ENCODE measurements at places on chromosomes 11 and 22.

DNA sequence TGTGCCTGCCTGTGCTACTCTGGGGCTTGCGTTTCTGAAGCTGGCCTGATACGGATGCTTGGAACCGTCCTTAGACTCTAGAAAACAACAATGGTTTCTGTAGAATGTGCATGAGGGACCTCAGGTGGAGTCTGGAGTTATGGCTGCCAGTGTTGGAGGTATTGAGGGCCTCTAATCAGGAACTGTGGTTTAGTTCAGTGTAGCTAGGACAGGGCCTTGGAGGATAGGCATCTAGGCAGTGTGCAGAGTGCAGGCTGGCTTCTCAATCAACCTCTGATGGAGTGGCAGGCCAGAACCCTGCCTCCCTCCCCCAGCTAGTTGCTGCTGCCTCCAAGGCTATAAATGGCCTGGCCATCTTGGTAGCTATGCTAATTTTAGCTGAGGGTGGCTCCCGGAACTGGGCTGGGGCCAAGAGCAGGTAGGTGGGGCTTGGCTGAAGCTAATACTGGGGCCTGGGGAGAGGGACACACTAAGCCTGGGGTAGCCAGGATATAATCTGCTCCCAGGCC is 4.0 kb downstream of the STIM1 start:
- no peak for DNase-seq

DNA sequence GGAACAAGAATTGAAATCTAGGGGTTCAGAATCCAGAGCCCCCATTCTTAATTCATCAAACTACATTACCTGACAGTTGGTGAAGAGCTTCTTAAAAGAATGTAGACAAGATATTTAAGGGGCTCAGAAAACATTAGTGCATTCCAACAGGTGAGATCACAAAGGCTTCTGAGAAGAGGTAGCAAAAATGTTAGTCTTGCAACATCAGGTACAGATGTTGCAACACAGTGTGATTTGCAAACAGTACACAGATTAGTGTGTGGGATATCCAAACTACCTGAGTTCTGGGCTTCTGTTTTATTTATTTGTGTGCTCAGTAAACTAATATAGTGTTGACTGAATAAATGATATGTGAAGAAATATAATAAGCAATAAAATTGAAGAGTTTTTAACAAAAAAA is 11.8 kb downstream of the CASP4 start:
- no peak for DNase-seq

DNA sequence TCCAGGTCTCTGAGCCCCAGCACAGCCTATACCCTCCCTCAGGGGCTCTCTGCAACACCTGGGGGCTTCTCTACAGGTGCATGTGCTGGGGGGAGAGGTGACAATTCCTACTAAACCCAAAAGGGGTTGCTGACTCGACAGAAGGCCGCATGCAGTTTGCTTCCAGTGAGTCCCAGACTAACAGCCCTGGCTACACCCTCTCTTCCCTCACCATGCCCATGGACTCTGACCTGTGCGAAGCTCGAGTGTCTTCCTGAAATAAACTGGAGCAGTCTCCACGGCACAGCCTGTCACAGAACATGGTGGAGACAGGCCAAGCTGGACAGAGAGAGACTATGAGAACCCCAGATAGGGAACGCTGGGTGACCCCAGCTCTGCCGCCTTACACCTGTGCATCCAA is 16.6 kb downstream of the PLEKHA7 start:
- DNase-seq, result no peak

DNA sequence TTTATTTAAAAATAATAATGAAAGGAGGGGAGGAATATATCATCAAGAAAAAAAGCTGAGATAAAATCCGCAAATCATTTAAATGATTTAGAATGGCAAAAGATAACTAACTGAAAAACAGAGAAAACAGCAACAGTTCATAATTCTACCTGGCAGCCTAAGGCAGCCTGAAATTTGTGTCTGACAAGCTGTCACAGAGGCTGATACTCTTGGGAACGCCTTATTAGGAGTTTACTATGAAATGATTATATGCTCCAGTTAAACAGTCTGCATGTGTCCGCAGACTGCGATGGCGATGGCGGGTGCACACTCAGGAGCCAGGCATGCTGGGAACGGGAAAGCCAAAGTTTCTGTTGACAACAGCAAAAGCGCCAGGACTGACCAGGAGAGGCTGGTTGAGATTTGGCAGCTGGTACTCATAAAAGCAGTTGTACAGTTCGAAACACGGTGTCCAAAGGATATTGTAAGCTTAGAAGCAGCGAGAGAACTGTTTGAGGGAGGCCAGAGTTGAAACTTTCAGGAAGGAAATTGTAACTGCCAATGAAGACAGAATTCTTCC is 172.9 kb upstream of the MPPED2 start:
- DNase-seq, result no peak

- no peak for DNase-seq
These were observed 354.0 kb upstream of the API5 start for GRCh38 chr11:42957831-42958230.

DNA sequence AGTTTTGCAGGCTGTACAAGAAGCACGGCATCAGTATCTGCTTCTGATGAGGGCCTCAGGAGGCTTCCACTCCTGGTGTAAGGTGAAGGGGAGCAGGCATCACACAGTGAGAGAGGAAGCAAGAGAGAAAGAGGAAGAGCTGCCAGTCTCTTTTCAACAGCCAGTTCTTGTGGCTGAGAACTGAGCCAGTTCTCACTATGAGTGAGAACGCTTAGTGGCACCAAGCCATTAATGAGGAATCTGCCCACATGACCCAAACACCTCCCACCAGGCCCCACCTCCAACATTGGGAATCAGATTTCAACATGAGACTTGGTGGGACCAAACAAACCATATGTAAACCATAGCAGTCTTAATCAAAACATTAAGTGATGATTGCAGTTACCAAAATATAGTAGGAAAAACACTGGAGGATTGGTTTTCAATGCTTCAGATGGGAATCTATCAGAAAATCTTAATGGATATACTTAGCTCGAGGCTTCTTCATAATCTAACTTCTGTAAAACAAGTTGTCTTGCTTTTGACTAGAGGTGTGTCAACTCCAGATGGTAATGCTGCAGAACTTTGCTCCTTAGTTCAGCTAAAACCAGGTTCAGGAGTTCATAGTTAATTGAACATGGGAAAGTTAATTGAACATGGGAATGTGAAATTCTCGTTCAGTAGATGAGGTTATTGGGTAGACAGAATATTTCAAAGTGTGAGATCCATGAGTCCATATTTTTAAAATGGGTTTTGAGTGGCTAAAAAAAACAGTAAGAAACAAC is 12.2 kb downstream of the FAR1 start:
- no peak for DNase-seq

DNA sequence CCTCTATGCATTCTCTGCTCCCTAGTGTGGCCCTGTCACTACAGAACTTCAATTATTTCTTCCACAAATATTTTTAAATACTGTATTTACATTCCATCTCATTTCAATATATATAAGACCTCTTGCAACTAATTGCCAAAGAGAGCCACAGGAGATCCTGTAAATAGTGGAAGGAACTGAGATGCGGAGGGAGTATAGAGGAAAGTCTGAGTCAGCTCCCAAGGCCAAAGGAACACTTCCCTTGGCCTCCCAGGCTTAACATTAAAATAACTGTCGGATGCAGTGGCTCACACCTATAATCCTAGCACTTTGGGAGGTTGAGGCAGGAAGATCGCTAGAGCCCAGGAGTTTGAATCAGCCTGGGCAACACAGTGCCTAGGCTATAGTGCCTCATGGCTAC is 31.2 kb downstream of the RBFOX2 start:
- DNase-seq, result no peak

DNA sequence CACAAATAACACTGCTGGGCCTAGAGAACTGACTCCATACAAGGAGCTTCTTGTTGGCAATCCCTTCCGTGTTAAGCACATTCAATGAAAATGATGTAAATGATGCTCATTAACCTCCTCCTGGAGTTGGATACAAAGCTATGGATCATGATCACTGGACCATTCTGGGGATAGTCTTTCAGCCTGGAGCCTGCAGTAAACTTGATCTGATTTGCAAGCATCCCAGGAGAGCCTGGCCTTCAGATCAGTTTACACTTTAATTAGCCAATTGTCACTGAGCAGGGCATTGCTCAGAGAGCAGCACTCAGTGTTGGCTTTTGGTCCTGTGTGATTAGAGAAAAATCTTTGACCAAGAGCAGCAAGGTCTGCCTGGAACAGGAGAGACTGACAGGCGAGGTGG is 45.6 kb downstream of the ARFGAP3 start:
- peak; percentile 41 for DNase-seq

GRCh38 chr22:37739611-37740049 is 42.8 kb downstream of the TRIOBP start:
- DNase-seq, result no peak

- DNase-seq, result no peak
These were observed 4.7 kb downstream of the CARNS1 start for GRCh38 chr11:67420147-67420645.

All from NCI-H748 treated with DMSO at 0.1 percent for 48 hours (cell line).